Activated CD8-positive, alpha-beta memory T cell treated with anti-CD3 and anti-CD28 coated beads for 1 hour (primary cell): ENCODE measurements at places on chromosomes 2 and 18.

GRCh38 chr2:219569635-219570034, 1.7 kb downstream of the OBSL1 start:
- DNase-seq = no peak

- no peak for DNase-seq
Observed at GRCh38 chr2:232623768-232624765, 9.3 kb upstream of the EFHD1 start.

GRCh38 chr2:66555501-66556324, 120.8 kb downstream of the MEIS1 start:
- DNase-seq = no peak

DNA sequence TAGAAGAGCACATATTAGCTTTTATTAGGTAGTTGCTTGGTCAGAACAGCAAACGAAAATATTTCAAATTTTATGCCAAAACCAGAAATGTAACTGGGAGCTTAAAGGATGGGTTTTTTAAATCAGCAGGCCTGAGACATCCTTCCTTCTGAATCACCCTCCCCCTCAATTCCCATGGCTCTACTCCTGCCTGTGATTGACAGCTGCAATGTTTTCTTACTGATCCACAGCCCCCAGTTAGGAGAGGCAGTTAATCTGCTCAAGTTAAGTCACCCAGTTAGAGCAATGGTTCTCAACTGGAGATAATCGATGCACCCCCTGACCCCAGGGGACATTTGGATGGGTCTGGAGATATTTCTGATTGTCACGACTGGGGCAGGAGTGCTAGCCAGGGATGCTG, 24.9 kb downstream of the KCTD18 start:
- DNase-seq = no peak

DNA sequence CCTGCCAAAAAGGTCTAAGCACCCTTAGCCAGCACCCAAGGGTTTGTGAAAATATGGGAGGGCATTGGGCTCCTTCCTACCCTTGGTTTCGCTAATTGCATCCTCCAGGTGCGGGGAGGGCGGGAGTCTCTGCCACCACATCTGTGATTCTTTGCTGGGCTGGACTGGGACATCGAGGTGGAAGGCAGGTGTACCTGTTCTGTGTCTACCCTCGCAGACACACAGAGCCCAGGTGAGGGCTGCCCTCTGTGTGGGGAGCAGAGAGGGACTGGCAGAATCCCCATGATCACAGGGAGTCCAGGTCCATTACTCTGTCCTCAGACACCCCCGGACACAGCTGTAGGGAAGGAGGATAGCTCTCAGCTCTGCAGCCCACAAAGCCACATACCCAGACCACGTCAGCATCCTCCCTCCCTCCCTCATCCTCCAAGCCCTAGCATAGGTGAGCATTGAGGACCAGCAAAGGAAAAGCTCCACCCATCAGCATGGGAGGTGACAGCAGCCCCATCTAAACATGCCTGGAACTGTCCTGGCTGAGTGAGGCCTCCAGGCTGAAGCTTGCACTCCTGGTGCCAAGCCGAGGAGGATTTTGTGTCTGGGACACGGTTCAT, 49.8 kb downstream of the PLB1 start:
- no peak for DNase-seq

DNA sequence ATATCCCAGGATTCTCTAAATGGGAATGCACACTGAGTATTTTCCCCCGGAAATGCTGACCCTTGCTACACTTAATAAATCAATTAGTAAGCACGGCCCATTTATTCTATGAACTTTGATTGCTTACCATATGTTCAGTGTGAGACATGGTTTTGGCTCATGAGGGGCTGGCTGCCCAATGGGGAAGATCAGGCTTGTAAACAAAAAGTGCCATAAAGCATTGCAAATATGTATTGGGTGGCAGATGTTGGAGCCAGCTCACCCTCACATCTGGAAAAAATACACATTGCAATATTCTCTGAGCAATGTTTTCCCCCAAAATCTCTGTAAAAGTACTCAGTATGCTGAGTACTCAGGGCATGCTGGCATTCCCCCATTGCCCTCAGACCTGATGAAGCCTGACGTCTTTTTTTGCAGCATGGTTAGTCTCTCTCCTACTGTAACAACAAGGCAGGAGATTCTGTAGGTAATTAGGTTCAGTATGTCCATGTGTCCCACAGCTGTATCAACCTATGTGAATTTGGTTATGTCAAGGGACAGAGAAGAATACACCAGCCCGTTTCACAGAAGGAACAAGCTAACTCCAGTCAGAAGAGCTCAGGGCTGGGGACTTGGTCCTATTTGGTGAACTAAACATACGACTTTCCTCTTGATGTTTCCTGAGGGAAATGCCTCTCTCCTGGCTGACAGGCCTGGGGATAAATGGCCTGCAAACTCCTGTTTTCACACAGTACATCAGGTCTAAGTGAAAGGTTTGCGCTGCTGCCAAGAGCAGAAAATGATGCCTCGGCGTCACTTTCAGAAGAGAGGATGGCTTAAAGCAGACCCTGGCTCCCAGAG, 202.4 kb downstream of the INSIG2 start:
- DNase-seq = no peak

DNA sequence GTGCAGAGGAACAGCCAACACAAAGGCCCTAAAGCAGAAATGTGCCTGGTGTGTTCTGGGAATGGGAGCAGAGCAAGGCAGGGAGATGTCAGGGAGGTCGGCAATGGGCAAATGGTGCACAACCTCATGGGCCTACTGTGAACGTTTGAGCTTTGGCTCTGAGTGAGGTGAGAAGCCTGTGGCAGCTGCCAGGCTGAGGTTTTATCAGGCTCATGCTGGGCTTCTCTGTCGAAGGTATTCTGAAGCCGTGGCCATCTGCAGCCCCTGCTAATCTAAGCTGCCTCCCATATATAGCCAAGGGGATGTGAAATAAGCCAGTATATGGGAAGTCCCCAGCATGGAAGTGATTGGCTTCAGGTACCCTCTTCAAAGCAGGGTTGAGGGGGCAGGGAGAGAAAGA, 193.3 kb downstream of the SLC4A3 start:
- DNase-seq = no peak

- no peak for DNase-seq
Observed at GRCh38 chr2:163205589-163206254, 367.2 kb upstream of the KCNH7 start.

DNA sequence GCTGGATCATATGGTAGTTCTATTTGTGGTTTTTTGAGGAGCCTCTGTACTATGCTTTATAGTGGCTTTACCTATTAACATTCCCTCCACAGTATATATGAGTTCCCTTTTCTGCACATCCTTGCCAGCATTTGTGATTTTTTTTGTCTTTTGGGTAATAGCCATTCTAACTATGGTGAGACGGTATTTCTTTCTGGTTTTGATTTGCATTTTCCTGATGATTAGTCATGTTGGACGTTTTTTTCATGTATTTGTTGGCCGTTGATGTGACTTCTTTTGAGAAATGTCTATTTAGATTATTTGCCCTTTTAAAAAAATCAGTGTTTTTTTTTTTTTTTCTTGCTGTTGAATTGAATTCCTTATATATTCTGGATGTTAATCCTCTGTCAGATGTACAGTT, 31.1 kb downstream of the ACTR3 start:
- no peak for DNase-seq

DNA sequence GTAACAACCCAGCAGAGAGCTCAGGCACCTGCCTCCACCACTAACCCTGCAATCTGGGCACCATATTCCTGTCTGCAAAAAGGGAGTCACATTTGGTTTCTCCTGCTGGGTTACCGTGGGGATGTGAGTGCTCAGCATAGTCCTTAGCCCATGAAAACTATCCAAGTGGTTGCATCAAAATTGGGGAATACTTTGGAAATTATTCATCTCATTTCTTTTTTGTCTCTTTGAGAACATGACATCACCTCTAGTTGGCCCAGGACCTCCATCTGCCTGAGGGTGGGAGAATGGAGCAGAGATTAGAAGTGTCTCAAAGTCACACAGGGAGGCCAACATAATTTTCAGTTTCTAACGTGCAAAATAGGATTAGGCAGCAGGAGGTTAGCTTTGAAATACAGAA, 19.3 kb upstream of the SPP2 start:
- DNase-seq = no peak

DNA sequence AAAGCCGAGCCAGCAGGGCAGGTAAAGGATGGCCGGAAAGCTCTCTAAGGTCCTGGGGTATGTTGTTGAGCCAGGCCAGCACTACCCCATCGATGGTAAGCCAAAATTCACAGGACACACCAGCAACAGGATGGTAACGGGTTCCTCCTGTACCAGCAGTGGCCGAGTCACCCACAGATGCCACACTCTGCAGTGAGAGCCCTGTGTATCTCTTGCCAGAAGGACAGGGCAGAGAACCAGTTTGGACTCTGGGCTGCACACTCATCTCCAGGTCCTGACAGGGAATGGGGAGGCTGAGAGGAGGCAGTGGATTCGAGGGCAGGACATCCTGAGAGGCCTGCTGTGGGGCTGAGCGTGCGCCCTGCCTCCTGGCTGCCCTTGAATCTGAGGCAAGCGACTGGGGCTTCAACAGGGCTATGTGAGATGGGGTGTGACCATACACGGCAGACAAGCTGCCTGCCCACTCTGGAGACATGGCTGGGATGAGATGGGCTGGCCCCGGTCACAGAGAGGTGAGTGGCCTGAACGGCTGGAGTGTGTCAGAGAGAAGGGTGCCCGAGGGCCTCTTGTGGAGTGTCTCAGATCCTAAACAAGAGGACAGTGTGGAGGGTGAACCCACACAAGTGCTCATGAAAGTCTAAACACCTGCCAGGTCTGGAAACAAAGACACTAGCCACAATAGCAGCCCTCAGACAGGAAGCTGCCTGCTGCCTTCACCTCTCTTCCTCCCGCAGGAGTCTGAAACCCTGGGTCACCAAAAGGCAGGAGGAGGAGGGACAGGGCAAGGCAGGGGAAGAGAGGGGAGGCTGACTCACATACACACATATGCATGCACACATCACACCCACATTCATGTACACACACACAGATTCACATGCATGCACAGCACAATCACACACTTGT, 182.3 kb downstream of the LOXHD1 start:
- DNase-seq = no peak

GRCh38 chr2:180846756-180847472, 133.5 kb upstream of the UBE2E3 start:
- no peak for DNase-seq

GRCh38 chr2:144434425-144435222, 85.3 kb downstream of the ZEB2 start:
- DNase-seq = no peak

- no peak for DNase-seq
Observed at GRCh38 chr2:174572556-174572955, 25.0 kb downstream of the WIPF1 start.

DNA sequence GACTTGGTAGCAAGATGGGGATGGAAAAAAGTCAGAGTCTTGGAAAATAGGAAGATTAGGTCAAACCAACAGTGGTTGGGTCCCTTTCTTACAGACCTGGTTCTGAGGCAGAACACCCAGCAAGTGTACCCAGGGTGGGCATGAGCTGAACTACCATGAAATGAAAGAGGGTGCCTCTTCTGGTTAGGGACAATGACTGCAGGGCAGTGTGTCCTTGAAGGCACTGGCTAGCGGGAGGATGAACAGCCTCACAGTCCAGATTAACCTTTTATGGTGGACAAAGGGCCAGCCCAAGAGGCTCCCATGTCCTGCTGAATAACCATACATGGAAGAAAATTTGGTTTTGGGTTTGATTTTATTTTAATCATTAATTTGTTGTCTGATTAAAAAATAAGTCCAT, 61.8 kb upstream of the CCDC85A start:
- no peak for DNase-seq

GRCh38 chr2:38066421-38067115, 9.4 kb downstream of the CYP1B1 start:
- DNase-seq = no peak

DNA sequence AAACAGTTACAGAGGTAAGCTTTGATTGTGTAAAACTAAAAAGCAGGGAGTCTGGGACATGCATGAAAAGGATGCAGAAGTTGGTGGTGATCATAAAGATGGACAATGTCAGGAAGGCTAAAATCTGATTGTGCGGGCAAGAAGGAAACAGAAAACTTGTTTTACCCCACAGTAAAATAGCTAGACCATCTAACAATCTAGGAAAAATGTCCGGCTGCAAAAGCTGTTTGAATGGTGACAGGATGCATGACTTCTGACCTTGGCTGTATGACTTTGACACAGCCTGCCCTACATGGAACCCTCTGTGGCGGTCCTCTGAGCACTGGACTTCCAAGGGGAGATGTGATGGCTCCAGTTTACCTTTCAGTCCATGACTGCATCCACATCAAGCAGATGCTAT, 93.6 kb downstream of the RAPH1 start:
- no peak for DNase-seq

DNA sequence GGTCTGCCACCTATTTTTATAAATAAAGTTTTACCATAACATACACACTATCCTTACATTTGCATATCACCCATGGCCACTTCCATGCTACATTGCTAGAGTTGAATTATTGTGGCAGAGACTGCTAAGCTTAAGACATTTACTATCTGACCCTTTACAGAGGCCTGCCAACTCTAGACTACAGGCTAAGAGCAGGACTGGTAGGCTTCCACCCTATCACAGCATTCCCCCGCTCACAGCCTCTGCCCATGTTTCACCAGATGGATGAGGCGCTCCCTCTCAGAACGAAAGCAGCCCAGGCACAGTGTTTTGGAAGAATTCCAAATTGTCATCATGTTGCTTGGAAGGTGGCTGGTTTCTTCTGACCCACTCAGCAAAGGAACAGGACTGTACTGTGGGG, 91.7 kb upstream of the SLC35G4 start:
- DNase-seq = no peak

DNA sequence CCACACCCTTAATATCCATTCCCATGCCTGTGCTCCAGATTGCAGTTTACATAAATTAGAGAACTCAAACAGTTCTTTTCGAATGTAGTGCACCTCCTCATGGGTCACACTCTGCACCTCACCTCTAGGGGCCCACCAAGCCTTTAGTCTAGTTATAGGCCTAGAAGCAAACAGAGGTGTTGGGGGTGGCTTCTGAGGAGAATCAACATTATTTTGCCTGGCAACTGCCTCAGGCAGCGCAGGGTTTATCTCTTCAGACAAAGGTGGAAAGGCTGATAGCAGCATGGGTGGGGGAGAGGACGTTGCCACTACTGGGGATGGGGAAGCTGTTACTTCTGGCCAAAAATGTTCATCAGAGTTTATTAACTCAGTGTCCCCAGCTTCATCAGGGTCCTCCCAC, 5.0 kb upstream of the GYPC start:
- DNase-seq = no peak

DNA sequence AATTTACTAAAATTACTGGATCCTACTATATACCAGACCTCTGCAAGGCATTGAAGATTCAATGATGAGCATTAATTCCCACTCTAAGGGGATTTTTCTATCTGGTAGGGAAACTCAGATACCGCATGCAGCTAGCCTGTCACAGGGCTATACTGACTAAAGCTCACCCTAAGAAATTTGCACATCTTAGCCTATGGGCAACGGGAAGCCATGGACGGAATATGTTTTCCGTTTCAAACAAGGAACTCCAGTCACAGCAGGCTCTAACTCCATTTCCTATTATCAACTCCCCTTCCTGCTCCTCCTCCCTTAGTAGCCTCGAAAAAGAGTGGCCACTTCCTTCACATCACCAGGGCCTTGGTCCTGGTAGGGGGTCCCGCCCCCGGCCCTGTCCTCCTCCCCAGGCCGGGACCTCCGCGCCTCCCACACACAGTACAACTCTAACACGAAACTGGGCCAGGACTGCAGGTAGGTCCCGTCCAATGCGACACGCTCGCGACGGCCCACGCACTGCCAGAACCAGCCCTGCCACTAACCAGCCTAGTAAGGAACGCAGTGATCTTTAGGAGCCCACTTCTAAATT, 659 bp upstream of the COX5B start:
- no peak for DNase-seq

- no peak for DNase-seq
Observed at GRCh38 chr2:66929632-66930338, 467.3 kb upstream of the ETAA1 start.

GRCh38 chr2:8719528-8719927, 37.7 kb downstream of the ID2 start:
- DNase-seq = no peak
